RPMI7951 (cell line): ENCODE measurements at places on chromosomes 5 and 9. TPM values are rescaled to one million over a fixed set of nuclear protein-coding genes. Genes with fewer than 3 reads are reported as not detected.

The SV2C gene
- under 0.01 TPM in 1 of 2 replicates, not detected in the other for total RNA-seq

The ALDH7A1 gene
- total RNA-seq = 37.0 and 39.9 TPM in 2 replicates

The CCDC152 gene
- 0.60 and 0.78 TPM in 2 replicates for total RNA-seq

The SLC6A3 gene
- total RNA-seq = not detected in 2 replicates

The GHR gene
- total RNA-seq = under 0.01 and 0.20 TPM in 2 replicates

The SLC1A3 gene
- 48.9 and 58.8 TPM in 2 replicates for total RNA-seq

The NKD2 gene
- 24.6 and 27.2 TPM in 2 replicates for total RNA-seq

The RNF183 gene
- not detected in 2 replicates for total RNA-seq

- DNase-seq = no peak
Observed at GRCh38 chr9:29511680-29512079, 1938.4 kb upstream of the C9orf72 start.

DNA sequence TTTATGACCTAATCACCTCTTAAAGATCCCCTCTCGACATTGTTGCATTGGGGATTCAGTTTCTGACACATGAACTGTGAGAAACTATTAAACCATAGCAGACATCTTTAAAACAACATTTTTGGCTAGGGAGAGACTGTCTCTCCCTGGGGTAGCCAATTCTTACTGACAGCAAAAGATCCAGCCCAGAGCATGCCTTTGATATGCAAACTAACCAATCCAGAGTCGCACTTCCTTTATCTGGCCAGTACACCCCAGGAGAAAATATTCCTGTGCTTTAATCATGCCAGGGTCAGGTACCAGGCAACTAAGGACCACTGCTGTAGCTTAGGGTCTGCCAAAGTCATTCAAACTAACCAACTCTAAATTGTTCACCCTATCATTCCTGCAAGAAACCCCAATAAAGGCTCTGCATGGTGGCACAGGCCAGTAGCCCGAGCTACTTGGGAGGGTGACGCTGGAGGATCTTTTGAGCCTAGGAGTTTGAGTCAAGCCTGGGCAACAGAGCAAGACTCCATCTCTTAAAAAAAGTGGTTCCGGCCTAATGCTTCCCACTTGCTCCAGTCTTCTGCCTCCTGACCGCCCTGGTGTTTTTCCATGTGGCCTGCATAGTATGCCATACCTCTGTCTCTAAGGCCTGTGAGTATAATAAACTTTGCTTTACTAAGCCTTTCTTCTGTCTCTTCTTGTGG, 62.3 kb upstream of the DAPK1 start:
- no peak for DNase-seq

DNA sequence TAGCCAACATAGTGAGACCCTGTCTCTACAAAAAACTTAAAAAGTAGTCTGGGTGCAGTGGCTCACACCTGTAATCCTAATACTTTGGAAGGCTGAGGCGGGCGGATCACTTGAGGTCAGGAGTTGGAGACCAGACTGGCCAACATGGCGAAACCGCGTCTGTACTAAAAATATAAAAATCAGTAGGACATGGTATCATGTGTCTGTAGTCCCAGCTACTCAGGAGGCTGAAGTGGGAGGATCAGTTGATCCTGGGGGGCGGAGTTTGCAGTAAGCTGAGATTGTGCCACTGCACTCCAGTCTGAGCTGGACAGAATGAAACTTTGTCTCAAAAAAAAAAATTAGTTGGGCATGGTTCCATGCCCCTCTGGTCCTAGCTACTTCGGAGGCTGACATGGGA, 57.9 kb upstream of the MIER3 start:
- DNase-seq = peak; percentile 34

DNA sequence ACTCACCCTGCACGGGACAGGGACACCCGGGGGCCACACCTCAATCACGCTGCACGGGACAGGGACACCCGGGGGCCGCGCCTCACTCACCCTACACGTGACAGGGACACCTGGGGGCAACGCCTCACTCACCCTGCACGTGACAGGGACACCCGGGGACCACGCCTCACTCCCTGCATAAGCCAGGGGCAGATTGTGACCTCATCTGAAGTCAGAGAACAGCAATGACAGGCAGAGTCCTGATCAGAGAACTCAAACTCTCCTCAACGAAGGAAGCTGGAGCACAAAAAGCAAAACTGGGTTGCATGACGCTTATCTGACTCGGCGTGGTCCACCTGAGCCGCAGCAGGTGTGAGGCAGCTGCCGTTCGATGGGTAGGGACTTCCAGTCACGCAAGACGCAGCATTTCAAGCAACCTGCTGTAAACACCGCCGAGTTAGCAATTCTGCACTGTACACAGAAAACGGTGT, 3.2 kb downstream of the TERT start:
- no peak for DNase-seq

DNA sequence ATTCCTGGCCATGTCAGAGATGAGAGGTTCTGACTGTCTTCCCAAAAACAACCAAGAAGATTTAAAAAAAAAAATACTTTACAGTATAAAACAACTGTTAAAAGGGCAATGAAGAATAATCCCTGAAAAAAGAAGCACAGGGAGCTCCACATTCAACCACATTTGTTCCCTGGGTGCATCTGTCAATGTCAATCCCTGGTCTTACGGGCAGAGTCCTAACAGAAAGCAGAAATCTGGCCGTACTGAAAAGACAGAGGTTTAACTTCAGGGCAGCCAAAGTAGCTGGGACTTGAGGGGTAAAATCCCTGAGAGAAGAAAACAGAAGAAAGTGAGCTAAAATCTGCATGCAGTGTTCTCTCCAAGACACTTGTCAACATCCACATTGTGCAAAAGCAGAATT, 76.6 kb downstream of the RICTOR start:
- DNase-seq = no peak

- peak; percentile 32 for DNase-seq
Observed at GRCh38 chr5:68214482-68215207, 911 bp upstream of the PIK3R1 start.

GRCh38 chr9:129637102-129637501, 4.8 kb downstream of the ASB6 start:
- no peak for DNase-seq

DNA sequence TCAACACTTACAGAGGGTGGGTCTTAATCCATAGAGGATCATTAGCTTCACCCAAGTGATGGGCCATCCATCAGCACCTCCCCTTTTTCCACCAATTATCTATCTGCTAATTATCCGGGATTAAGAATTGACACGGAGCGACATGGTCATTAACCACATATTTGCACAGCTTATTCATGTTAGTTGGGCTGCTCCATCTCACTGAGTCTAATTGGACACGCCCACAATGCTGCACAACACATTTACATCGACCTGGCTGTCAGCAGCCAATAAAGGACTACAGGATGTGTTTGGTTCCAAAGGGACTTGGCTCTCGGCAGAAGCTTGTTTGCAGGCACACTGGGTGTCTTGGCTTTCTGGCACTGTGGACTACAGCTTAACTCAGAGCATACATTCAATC, 21.6 kb downstream of the FOXE1 start:
- DNase-seq = no peak

- DNase-seq = no peak
Observed at GRCh38 chr9:133727277-133727875, 10.8 kb downstream of the SARDH start.

GRCh38 chr9:116718111-116718510, 31.0 kb downstream of the TRIM32 start:
- DNase-seq = no peak

GRCh38 chr9:93068956-93069355, 10.5 kb downstream of the SUSD3 start:
- no peak for DNase-seq

DNA sequence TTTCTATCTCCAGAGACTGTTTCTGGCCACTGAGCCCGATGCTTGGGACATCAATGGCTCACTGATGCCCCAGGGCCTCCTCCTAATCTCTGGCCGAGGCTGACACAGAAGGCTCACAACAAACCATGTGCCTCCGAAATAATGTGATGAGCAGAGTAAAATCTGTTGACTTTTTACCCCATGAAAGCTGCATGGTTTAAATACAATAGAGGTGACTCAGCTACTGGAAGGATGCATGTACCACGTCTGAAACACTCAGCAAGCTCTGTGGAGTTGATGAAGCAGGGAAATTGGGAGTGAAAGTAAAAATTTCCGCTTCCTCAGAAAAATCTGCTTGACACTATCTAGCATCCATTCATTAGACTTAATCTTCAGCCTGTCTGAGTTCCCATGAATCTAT, 111.1 kb upstream of the EQTN start:
- DNase-seq = no peak

DNA sequence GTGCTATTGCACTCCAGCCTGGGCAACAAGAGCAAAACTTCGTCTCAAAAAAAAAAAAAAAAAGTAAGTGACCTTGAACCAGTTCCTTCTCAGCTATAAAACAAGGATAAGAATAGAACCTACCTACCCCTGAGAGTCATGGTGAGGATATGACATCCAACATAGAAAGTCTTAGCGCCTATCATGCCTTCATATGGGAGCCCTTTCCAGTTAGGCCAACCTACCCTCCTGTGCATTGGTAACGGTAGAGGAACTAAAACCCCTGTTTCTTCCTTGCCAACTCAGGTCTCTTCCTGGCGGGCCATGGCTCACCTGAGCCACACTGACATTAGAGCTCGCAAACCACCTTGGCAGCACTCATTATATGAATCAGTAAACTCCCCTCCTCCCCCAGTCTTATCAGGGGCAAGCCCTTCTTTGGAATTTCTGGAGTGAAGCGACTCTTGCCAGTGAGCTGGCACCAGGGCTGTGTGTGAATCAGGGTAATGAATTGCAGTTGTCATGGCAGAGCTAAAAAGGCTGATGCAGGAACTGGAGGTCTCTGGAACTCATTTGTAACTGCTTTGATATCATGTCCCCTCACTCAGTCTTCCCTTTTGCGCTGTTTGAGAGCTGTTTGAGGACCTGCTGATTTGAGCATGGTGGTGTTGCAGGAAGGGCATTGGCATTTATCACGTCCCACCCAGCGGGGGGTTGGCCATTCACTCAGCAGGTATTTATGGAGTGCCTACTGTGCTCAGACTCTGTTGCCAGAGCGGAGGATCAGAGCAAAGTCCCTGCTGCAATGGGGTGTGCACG, 10.3 kb downstream of the WWC1 start:
- DNase-seq = no peak

DNA sequence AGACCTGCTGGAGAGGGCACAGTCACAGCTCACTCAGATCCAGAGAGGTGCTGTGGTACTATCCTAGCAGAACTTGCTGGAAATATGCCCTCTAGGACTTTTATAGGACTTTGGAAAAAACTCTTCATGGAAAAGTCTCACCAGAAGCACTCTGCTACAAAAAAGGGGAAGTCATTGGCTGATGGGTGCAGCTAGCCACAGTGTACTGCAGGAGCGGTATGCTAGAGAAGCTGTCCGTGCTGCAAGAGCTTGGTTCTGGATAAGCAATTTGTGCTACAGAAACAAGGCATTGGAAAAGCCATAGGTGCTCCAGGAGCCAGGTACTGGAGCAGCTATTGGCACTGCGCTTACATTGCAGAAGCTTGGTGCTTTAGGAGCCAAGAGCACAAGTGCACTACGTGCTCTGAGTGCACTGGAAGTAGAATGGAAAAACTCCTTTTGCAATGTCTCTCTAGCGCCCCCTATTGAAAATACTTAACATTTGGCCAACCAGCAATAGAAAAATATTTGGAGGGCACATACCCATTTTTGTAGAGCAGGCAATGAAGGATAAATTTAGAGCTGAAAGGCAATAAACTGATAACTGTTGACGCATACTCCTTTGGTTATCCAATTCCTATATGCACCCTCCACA, 83.4 kb downstream of the MEGF10 start:
- no peak for DNase-seq

GRCh38 chr5:66789434-66789833, 193.2 kb downstream of the MAST4 start:
- no peak for DNase-seq

- DNase-seq = no peak
Observed at GRCh38 chr5:154559398-154560276, 81.6 kb upstream of the HAND1 start.

GRCh38 chr9:104448036-104448435, 56.0 kb upstream of the OR13F1 start:
- no peak for DNase-seq

GRCh38 chr5:173881811-173882575, 6.2 kb upstream of the CPEB4 start:
- DNase-seq = peak; percentile 49
